ENCODE measurements at places on chromosomes 2 and 18. TPM values are rescaled to one million over a fixed set of nuclear protein-coding genes. Genes with fewer than 3 reads are reported as not detected.

UNC80 gene
- total RNA-seq = 0.29 TPM

AP1S3 gene
- 18.2 TPM for total RNA-seq

CNOT9 gene
- 48.3 TPM for total RNA-seq

CFAP65 gene
- total RNA-seq = not detected

CDK5R2 gene
- 0.45 TPM for total RNA-seq

RND3 gene
- 58.2 TPM for total RNA-seq

COX5B gene
- 935 TPM for total RNA-seq

AQP12A gene
- total RNA-seq = not detected

DOCK10 gene
- total RNA-seq = 0.89 TPM

ANAPC1 gene
- total RNA-seq = 77.3 TPM

NTSR2 gene
- not detected for total RNA-seq

All from stomach (tissue), 19 donors.